Activated T-helper 9 cell treated with anti-CD3 and anti-CD28 coated beads, Interleukin-2, amount 50 U/mL, for 16 hours (primary cell): ENCODE measurements at places on chromosomes 11 and 22.

DNA sequence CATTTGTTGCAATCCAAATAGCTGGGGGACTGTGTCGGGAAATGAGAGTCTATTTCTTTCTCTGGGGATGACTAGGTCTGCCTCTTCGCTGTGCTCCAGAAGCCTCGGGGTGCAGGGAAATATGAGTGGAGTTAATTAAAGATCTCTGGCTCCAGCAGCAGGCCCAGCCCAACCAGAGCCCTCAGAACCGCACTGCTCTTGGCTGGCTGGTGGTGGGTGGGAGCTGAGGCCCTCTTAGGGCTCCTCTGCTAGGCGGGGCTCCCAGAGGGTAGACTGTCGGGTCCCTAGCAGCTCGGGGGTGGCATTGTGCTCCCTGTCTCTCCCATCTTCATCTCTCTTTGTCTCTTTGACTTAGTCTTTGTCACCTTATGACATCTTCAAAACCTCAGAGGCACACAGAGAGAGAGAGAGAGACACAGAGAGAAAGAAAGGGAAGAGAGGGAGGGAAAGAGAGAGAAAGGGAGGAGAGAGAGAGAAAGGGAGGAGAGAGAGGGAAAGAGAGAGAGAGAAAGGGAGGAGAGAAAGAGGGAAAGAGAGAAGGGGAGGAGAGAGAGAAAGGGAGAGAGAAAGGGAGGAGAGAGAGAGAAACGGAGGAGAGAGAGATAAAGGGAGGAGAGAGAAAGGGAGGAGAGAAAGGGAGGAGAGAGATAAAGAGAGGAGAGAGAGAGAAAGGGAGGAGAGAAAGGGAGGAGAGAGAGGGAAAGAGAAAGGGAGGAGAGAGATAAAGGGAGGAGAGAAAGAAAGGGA, 20.2 kb downstream of the MPPED1 start:
- DNase-seq, result no peak

GRCh38 chr11:43797337-43797736, 83.3 kb upstream of the ALKBH3 start:
- no peak for DNase-seq

- DNase-seq, result no peak
These were observed 200.3 kb downstream of the MYO18B start for GRCh38 chr22:25942115-25942855.

DNA sequence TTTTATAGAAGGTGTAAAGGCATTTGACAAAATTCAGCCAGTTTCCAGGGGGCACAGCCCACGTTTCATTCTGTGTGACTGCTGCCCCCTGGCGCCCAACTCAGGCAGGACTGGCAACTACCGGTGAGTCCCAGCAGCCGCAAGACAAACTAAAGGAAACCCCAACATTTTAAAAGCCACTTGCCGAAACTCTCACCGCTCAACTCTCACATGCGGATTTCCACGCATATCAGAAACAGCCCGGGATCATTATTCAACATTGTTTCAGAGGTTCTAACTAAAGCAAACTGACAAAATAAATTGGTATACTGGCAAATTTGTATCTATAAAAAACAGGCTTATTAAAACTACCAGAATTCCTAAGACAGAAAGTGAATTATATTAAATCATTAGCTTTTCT, 48.2 kb downstream of the MORC2 start:
- DNase-seq, result peak; percentile 74
